ENCODE measurements at places on chromosomes 1 and 21. TPM values are rescaled to one million over a fixed set of nuclear protein-coding genes. Genes with fewer than 3 reads are reported as not detected.

The CA6 gene
- total RNA-seq, result not detected

The SPRR5 gene
- not detected for total RNA-seq

The FCER1G gene
- total RNA-seq, result not detected

The GSTM1 gene
- 0.37 TPM for total RNA-seq

The OLFML3 gene
- total RNA-seq, result 300 TPM

The HOOK1 gene
- under 0.01 TPM for total RNA-seq

The PRR9 gene
- 1.2 TPM for total RNA-seq
